Stimulated activated CD8-positive, alpha-beta memory T cell treated with anti-CD3 and anti-CD28 coated beads, Interleukin-4, amount 100 ng/mL, for 4 hours (primary cell): ENCODE measurements at places on chromosomes 5 and 9.

GRCh38 chr5:180109920-180110319 is 38.4 kb upstream of the RNF130 start:
- DNase-seq = no peak

DNA sequence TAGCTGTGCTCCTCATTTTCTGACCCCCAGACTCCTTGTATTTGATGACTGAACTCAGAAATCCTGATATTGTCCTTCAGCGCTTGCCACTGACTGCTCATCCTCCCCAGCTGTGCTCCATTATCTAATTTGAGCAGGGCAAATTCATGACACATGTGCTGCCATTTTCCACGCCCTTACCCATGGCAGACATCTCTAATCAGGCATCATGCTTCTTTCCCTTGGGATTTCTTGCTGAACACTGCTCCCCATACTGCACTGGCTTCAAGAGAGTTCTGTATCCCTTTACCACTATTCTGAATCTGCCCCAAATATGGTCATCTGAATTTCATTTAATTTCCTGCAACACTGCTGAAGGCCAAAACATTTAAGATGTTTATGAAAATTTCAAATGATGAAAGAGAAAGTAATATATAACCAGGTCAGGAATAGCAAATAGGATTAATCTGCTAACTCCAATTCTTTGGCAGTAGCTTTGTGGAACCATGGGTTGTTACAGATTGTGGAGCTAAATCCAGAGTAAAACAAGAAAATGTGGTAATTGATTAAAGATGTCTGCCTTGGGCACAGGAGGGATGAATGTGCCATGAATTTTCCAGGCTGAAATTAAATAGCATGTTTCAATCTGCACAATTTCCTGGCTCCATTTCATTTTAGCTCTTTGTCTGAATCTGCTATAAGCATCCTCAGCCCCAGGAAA is 93.6 kb downstream of the CYFIP2 start:
- DNase-seq = no peak

DNA sequence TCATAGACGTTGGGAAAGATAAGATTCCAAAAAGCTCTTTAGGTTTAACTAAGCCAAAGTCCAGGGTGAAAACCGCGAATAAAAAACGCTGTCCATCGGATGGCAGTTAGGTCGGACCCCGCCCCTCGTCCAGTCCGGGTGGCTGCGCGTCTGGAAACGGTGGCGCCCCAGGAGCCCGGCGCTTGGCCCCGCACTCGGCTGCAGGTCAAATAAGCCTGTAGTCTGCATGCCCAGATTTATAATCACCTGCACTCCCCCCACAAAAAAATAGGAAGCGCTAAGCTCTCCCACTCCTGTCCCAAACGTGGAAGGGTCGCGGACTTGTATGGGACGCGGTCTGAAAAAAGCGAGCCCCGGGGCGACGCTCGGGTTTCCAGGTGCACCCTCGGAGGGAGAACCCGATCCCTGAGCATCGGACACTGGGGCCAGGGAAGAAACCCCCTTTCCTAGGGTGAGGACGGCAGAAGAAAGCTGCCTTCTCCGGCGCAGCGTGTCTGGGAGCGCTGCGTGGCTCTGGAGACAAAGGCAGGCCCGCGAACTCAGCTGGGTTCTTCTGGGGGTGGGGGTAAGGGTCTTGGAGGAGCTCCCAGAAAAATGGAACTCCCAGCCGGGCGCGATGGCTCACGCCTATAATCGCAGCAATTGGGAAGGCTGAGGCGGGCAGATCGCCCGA is 923 bp upstream of the ZBTB5 start:
- no peak for DNase-seq

DNA sequence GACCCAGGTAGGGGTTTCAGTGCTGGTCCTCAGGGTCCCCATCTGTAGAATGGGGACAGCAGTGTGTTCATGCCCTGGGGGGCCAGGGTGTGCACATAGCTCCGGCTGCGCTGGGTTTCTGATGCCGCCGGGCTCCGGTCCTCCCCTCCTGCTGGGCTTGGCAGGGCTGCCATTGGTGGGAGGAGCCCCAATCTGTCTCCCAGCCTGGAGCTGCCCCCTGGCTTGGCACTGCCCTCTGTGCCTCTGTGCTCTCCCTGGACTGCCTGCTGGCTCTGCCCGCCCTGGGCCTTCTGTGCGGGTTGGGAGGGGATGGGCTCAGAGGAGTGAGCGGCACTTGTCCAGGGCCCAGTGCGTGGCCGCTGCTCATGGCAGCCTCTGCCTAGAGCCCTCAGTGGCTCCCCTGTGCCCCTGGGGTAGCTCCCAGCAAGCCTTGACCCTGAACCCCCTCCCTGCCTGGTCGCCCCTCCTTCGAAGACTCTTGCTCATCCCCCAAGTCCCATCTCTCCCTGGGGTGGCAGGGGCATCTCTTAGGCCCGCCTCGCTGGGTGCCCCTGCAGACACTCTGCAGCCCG is 35.7 kb downstream of the RXRA start:
- DNase-seq = no peak

- DNase-seq = no peak
Observed at GRCh38 chr5:96024683-96025475, 63.2 kb upstream of the ELL2 start.

- DNase-seq = no peak
Observed at GRCh38 chr5:161847941-161848391, at the start of gene GABRA1. Gene GABRA1 (plus strand): TSS chr5:161848120. CDS start chr5:161850811, 2,691 bp downstream.
